ENCODE measurements at places on chromosomes 5 and 9.

DNA sequence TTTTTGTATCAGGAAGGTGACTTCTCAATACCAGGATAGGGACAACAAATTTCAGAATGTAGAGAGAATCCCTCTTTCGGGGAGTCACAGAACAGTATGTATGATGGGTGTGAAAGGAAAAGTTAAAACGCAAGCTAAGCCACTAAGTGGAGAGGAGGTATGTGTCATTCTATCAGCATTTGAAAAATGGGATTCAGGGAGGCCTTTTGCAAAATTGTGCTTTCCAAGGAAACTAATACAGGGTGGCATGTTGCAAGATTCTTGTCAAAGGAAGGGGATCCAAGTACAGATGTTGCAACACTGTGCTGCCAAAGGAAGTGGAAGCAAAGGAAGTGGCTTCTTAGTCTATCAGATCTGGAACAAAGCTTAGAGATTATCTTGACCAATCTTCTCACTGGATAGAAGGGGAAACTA lies 12.6 kb upstream of the TNIP1 start:
- DNase-seq: no peak

DNA sequence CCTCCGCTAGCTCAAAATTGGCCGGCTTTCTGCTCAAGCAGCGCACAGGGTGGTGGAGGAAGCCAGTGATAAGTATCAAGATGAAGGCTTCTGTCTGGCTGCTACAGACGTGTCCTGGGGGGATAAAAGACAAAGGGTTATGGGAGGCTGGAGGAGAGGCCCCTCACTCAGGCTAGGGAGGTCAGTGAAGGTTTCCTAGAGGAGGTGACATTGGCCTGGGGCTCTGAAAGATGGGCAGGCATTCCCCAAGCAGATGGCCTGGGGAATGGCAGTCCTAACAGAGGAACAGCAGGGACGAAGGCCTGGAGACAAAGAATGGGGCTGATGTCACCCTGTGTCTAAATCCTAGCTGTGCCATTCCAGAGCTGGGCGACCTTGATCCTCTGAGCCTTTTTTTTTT lies 32.3 kb downstream of the OLFML2A start:
- no peak for DNase-seq

- DNase-seq: no peak
Measured at GRCh38 chr9:110426052-110426709, 88.5 kb upstream of the TXNDC8 start.

DNA sequence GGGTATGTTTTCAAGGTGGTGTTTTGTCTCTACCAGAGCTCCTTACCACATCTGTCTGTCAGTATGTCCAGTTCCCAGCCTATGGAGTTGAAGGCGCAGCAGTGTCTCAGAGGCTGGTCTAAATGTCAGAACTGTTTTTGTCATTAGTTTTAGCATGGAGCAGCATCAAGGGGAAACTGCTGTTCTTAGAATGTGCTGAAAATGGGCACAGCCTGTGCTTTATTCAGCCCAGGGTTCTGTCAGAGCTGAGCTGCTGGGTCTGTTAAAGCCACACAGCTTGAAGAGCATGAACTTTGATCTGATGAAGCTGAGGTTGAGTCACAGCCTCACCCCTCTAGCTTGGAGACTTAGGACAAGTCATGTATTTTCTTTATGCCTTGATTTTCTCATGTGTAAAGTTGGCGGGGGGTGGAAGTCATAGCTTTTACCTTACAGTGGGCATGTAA lies 71.9 kb downstream of the RALGPS1 start:
- DNase-seq: no peak

- DNase-seq: no peak
Measured at GRCh38 chr5:89994266-89994665, 415.3 kb downstream of the CETN3 start.

- DNase-seq: no peak
Measured at GRCh38 chr5:73823508-73823925, 197.5 kb downstream of the ARHGEF28 start.

GRCh38 chr9:127805620-127806019 lies 2.9 kb downstream of the FPGS start:
- DNase-seq: no peak
